Inflammatory macrophage treated with lipopolysaccharide for 1 hour (primary cell): ENCODE measurements at places on chromosomes 11 and 22.

GRCh38 chr11:42410251-42410955 is 901.4 kb upstream of the API5 start:
- DNase-seq, result peak; percentile 3

- DNase-seq, result no peak
Observed at GRCh38 chr11:119337581-119338317, 2.9 kb downstream of the C1QTNF5 start.

DNA sequence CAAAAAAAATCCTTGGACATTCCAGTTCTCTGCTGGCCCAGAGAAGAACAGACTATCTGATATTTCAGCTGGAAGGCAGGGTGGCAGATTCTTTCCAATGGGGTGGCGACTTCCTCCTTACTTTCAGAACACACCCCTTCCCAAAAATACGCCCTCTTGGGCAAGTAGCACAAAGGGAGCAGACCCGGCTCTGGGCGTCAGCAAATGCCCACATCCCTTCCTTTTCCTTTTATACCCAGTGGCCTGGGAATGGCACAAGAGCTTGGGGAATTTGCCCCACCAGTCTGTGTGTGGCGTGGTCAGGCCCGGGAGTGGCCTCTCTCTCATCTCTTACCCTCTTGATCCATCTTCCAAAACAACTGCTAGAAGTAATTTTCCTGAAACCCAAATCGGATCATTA is 33.0 kb upstream of the NUP160 start:
- peak; percentile 41 for DNase-seq

- DNase-seq, result no peak
Observed at GRCh38 chr11:76480241-76480640, 35.4 kb downstream of the EMSY start.

DNA sequence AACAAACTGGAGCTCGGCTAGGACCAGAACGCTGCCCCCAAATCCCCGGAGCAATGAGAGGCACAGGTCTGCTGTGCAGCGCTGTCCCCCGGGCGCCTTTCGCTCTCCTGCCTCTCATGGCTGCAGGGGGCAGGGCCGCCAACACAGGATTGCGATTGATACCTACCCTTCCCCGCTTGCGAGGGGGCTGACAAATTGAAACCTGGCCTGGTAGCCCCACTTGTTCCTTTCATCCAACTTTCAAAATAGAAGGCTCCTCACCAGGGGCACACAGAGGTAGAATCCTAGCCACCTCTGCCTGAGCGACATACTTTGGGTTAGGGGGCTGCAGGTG is 642 bp upstream of the CASTOR1 start:
- DNase-seq, result no peak

GRCh38 chr11:110929129-110929528 is 216.9 kb upstream of the ARHGAP20 start:
- no peak for DNase-seq
